Stimulated activated CD4-positive, alpha-beta T cell treated with anti-CD3 and anti-CD28 coated beads, Interleukin-2, amount 100 ng/mL, for 4 hours (primary cell): ENCODE measurements at places on chromosomes 1 and 21.

GRCh38 chr1:53410100-53410541 lies 49.1 kb upstream of the DMRTB1 start:
- DNase-seq: peak; percentile 6

DNA sequence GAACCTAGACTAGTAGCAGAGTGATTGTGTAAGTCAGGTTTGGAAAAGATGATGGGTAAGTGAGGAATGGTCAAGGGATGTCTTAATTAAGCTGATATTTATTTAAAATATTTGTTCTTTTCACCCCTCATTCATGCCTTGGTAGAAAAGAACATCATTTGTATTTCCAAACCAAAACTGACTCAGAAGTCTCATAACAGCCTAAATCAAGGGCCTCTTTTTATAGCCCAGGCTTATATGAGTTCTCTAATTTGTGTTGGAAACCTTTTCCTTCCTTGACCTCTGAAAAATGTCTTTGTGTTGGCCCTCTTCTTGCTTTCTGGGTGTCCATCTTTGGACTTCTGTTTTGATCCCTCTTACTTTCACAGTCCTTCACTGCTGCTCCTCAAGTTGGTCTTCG lies 1428.2 kb downstream of the MRPL39 start:
- no peak for DNase-seq

DNA sequence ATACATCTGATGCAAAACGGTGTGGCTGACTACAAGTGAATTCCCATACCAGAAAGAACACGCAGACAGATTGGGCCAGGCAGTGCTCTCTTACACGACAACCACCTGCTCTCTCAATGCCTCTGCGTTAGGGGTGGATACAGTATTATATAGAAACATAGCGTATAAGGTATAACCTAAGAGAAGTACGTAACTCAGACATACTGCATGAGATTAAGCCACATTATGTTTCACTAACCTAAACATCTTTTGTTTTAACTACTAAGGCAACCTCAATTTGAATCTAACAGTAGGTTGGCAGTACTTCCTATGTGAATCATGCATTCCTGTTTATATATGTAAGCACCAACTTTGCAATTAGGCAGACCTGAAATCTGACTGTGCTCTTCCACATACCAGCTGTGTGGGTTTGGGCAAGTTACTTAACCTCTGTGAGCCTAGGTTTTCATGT lies 58.1 kb upstream of the COA6 start:
- DNase-seq: peak; percentile 19

DNA sequence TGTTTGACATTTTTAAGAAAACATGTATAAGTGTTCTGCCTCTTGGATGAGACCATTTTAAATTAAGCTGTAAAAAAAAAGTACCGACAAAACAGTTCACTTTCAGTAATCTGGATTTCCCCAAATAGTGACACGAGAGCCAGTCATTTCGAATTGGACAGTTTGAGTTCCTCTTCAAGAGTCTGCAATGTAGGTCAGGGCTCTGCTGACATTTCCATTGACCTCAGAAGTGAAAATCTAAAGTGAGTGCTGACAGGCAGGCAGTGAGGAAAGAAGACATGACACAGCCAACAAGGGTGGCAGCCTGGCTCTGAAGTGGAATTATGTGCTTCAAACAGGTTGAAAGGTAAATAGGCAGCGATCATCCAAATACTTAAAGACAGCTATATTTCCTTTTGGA lies at the start of gene IL23R:
Gene IL23R (plus strand): TSS at position 259 of the 400 bp plus-strand sequence. CDS start 1,667 bp downstream, outside the sequence.
- DNase-seq: no peak

GRCh38 chr1:38997034-38997900 lies 6.2 kb downstream of the AKIRIN1 start:
- no peak for DNase-seq

DNA sequence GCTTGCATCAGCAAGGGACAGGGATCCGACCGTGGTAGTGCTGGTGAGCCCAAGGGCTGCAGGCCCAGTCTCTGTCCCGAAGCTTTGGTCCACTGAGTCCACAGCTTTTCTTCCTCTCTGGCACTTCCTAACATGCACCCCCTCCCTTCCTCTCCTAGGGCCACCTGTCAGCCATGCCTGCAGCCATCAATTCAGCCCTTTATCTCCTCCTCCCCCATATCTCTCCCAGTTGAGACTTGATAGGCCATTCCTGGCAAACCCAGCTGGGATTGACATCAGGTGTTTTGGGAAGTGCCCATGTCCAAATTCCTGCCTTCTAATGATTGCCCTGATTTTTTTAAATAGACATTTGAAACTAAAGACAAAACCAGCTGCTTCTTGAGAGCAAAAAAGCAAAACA lies 25.6 kb downstream of the HLX start:
- DNase-seq: no peak

DNA sequence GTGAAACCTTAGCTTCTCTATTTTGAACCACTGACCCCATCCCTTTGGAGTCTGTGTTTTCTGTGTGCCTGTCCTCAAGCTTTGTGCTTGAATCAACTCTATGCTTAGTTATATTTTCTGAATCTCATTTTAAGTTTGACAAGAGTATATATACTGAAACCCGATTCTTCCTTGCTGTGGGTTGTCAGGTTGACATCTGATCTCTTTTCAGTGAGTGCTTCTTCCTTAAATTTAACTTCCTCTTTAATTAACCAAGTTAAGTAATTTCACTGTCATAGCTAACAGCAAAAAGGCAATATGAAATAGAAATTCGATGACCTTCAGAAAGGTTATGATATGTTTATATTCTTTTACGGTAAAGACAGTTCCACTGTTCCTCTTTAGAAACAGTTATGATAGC lies 69.4 kb downstream of the C1orf21 start:
- DNase-seq: no peak

DNA sequence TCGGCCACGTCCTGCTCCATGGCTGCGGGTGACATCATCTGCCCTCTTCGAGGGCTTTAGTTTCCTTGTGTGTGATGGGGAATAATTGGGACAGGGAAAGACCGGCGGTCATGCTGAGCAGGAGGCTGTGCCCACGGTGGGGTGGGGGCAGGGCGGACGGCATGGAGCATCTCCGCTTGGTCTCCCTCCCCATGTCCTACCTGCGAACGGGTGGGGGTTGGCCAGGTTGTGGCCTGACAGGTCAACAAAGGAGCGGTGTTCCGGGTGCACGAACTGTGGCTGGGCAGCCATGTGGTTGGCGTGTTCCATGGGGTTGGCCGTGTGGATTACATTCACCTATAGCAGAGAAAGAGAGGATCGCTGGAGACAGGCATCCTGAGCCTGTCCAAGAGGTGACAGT lies 80.0 kb downstream of the PIK3CD start:
- DNase-seq: no peak

GRCh38 chr1:47514229-47514628 lies 76.4 kb downstream of the FOXD2 start:
- no peak for DNase-seq

- no peak for DNase-seq
Measured at GRCh38 chr1:103344930-103345329, 180.6 kb upstream of the RNPC3 start.

GRCh38 chr1:36321119-36321951 lies 2.1 kb downstream of the EVA1B start:
- no peak for DNase-seq

DNA sequence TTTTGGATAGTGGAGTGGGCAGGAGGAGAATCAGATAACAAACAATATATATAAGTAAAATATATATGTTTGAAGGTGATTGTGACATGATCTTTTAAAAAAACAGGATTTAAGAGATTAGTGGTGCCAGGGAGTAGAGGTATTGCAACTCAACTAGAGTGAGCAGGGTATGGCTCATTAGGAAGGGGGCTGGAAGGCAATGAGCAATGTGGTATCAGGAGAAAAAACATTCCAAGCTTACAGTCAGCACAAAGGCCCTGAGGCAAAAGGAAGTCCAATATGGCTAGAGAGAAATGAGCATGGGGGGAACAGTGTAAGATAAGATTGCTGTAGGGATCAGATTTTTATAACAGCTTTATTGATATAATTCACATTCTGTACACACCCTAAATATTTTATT lies 5.3 kb upstream of the GADD45A start:
- no peak for DNase-seq

DNA sequence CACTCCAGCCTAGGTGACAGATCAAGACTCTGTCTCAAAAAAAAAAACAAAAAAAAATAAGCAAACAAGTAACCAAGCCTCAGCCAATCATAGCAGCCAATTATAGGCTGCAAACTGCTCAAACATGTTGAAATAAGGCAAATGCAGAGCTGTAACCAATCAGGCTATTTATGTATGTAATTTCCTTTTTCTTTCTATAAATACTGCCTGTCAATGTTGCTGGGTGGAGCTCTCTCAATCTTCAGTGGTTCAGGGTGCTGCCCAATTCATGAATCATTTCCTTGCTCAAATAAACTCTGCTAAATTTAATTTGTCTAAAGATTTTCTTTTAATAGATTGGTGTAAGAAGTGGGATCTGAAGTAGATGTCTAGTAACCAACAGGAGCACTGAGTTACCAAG lies 11.6 kb upstream of the CD1D start:
- no peak for DNase-seq

GRCh38 chr1:106879538-106879937 lies 176.9 kb upstream of the PRMT6 start:
- DNase-seq: no peak

- no peak for DNase-seq
Measured at GRCh38 chr1:27994060-27994459, 34.3 kb downstream of the XKR8 start.

GRCh38 chr1:35808450-35809113 lies 766 bp downstream of the AGO4 start:
- no peak for DNase-seq
